ENCODE measurements at places on chromosomes 2 and 18.

GRCh38 chr2:156147594-156148330 lies 184.8 kb downstream of the NR4A2 start:
- no peak for DNase-seq

GRCh38 chr2:20542746-20543468 lies 96.0 kb downstream of the RHOB start:
- no peak for DNase-seq

DNA sequence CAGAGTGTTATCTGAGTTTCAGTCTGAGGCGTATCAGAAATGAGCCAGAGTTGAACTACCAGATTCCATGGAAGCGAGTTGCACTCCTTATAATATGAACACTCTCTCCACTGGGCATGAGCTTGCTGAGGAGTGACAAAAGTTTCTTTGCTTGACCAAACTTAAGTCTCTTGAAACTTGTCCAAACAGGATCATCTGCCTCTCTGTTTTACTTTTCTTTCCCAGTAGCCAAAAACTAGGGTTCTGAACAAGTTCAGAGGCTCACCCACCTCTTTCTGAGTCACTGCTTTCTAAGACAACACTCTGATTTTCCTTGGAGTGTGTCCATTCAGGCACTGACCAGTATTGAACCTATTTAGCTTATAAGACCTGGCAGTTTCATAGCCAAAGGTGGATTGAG lies 233.2 kb upstream of the TCF4 start:
- no peak for DNase-seq

GRCh38 chr2:138421315-138421970 lies 80.1 kb upstream of the SPOPL start:
- DNase-seq, result peak; percentile 11

DNA sequence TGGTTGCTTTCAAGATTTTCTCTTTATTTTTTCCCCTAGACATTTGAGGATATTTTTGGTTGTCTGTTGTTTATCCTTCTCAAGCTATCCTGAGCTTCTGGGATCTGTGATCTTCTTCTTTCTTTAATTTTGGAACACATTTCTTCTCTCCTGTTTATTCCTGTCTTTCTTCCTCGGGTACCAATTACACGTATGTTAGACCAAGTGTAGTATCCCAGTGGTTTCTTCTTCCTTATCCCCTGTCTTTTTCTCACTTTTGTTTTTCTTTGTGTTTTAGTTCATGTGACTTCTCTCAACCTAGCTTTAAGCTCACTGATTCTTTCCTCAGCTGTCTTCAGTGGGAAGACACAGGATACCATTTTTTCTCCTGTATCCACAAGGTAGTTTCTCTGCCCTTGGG lies 120.0 kb downstream of the GALR1 start:
- DNase-seq, result no peak

- no peak for DNase-seq
Measured at GRCh38 chr2:119414894-119415293, 16.8 kb upstream of the TMEM37 start.

GRCh38 chr2:22692746-22693145 lies 692.2 kb upstream of the KLHL29 start:
- no peak for DNase-seq

DNA sequence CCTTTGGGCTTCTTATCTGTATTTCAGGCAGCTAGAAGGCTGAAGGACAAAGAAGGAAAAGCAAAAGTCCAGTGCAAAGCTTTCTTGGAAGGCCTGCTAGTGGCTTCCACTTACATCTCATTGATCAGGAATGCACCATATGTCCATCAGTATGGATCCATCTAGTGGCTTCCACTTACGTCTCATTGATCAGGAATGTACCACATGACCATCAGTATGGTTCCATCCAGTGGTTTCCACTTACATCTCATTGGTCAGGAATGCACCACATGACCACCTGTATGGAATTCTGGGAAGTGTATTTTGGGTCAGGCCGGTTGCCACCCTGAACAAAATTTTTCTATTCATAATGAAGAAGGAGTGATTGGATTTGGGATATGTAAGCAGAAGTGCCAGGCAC lies 70.6 kb downstream of the LYPD6 start:
- DNase-seq, result no peak

- no peak for DNase-seq
Measured at GRCh38 chr18:79936641-79937040, 14.8 kb downstream of the SLC66A2 start.

- no peak for DNase-seq
Measured at GRCh38 chr18:22284581-22285360, 115.4 kb downstream of the GATA6 start.

DNA sequence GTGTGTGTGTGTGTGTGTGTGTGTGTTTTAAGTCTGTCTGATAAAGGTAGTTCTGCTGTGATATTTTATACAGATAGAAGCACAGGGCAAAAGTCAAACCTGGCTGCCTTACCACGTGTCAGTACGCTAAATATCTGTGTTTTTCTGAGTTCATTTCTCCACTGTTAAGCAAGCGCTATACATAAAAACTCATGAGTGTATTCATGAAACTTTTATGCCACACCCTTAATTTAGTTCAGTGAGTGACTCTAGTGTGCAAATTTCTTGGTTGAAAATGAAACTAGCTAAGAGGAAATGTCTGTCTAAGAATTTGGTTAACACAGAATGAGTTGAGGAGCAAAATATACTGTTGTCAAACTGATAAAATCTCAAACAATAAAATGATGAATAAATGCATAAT lies 11.2 kb downstream of the CASP10 start:
- no peak for DNase-seq

DNA sequence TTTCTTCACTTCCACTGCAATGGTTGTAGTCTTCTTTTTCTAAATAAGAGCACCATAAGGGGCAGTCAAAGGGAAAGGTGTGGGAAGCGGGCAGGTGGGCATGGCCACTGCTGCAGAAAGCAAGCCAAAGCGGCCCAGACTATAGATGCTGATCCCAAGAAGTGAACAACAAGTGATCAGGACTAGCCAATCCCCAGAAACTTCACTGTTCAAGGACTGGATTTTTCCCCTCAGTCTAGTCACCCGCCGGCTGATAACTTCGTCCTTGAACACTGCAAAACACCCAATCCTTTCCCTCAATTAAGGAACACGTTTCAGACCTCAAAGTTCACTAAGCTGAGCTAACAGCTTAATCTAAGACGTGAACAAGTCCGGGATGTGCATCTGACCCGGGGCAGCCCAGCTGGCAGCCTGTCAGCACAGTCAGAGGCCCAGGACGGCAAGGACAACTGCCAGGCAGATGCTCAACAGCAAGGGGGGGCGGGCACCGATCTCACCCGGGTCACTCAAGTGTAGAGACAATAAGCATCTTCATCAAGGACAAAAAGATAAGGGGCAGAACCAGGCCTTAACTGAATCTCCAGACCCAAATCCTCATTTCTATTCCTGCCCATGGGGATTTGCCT lies 59.8 kb downstream of the HDLBP start:
- no peak for DNase-seq

GRCh38 chr18:58671632-58672564 lies 633 bp downstream of the MALT1 start:
- DNase-seq, result peak; percentile 40

- DNase-seq, result no peak
Measured at GRCh38 chr2:222239945-222240675, 58.7 kb downstream of the PAX3 start.

DNA sequence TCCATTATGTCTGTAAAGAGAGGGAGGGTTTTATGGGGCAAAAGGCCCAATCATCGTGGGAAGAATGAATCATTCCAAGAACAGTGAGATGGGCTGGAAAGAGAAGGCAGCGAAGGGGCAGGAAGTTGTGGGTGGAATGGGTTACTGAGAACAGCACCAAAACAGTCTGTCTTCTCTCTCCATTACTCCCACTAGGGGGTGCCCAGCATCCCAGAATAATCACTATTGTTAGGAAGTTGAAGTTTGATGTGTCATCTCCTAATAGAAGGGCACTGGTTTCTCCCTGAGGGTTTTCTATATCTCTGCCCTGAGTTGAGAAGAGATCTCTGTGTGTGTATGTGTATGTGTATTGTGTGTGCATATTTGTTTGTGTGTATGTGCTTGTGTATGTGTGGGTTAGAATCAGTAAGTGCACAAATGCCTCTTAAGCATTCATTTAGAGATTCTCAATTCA lies 76.6 kb upstream of the MAP4K3 start:
- peak; percentile 97 for DNase-seq

GRCh38 chr18:3383381-3383915 lies 66.5 kb upstream of the TGIF1 start:
- DNase-seq, result no peak

DNA sequence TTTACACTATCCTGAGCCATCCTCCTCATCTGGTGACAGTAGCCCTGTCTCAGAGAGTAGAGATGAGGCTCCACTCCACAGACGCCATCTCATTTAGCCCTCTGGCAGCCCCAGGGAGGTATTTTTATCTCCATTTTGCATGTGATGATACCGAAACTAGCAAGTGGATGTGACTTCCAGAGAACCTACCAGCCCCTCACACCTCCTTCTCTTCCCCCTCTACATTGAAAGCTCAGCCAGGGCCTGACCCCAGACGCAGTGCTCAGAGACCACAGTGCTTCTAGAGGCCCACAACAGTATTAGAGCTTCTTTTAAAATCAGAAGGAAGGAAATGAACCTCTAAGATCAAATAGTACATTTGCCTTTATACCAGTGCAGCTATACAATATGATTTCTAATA lies 8.3 kb downstream of the GYPC start:
- no peak for DNase-seq

DNA sequence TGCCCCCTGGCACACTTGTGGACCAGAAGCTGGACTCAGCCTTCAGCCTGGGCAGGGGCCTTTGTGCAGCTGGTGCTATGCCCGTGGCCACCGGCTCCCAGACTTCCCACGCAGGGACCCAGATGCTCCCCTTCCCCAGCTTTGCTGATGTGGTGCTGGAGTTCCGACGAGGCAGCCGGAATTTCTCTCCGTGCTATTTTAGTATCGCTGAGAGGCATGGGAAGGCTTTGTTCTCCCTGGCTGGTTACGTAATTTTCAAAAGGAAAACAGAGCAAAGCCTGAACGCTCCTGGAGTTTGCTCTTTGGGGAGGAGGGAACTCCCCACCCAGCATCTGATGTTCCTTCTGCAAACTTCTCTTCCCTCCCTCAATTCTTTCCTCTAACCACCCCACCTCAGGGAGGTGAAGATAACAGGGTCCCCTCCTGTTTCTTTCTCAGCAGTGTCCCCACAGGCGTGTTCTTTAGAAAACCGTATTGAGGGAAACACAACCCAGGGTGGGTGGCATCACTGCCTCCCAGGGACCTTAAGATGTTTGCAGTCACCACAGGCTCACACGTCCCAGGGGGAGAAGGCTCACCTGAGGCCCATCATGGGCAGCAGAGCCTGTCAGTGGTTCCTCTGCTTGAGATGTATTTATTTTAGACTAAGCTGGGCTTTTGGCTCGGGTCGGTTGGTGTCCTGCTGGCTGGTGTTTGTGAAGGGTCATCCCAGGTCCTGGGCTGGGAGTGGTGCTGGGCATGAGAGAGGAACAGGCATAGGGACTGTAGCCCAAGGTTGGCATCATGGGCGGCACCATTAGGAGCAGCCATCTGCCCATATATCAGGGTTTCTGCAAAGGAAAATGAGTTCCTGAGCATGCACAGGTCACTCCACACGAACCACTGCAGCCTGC lies 95.0 kb downstream of the MAPK4 start:
- DNase-seq, result no peak

- DNase-seq, result no peak
Measured at GRCh38 chr2:27442920-27443282, 720 bp downstream of the KRTCAP3 start.

GRCh38 chr18:11784674-11785304 lies 66.4 kb upstream of the CHMP1B start:
- no peak for DNase-seq

GRCh38 chr2:102615620-102616436 lies 3.5 kb upstream of the SLC9A2 start:
- DNase-seq, result peak; percentile 58

DNA sequence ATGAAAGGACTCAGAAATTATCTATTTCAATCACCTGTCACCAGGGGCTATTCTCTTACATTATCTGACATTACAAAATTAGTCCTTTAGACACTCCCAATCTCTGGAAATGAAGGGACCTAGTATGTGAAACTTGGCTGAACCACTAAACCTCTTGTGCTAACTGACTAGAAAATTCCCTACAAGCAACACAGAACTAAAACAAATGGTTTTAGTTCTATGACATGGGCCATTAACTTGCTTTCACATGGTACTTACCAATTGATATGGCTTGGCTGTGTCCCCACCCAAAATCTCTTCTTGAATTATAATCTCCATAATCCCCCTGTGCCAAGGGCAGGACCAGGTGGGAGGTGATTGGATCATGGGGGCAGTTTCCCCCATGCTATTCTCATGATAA lies 16.6 kb downstream of the SERPINE2 start:
- DNase-seq, result no peak

GRCh38 chr2:159982270-159982669 lies 80.1 kb downstream of the PLA2R1 start:
- DNase-seq, result peak; percentile 55

DNA sequence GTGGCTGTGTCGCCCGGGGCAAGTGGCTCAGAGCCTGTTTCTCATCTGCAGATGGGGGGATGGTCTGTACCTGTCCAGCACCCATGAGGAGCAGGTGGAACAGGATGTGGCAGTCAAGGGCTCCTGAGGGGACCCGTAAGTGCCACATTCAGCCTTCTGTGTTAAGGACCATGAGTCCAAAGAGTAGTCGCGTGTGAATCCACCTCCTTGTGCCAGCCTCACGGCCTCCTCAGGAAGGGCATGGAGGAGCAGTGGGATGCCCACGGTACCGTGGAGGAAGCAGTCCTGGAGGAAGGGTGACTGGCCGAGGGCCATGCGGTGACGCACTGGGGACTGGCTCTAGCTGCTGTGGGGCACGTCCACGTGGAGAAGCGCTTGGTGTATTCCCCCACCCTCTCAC lies 61.1 kb downstream of the ODC1 start:
- DNase-seq, result no peak

DNA sequence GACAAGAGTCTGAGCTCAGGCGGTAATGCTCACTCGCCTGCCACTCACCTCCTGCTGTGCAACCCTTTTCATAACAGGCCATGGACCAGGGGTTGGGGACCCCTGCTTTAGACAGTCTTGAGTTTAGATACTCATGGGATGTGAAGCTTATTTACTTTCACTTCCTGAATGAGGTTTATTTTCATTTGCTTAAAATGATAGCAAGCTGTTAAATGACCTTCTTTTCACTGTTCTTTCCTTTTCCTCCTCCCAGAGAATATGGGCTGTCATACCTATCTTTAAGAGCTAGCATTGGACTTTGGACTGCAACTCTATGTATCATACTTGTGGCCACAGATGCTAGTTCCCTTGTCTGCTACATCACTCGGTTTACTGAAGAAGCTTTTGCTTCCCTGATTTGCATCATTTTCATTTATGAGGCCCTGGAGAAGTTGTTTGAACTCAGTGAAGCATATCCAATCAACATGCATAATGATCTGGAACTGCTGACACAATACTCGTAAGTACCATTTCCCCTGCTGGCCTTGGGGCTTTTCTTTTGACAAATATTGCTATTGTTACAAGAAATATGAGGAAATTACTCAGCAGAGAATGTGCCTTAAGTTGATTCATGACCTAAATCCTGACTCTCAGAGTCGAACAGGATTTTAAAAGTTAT lies 168.5 kb downstream of the DPP4 start:
- DNase-seq, result no peak

Measured in Daoy (cell line).